Activated CD4-positive, alpha-beta T cell treated with anti-CD3 and anti-CD28 coated beads, Interleukin-2, amount 10 ng/mL, durations not matched to agents 24 days and 14 days (primary cell): ENCODE measurements at places on chromosomes 5 and 9. TPM values are rescaled to one million over a fixed set of nuclear protein-coding genes. Genes with fewer than 3 reads are reported as not detected.

DNA sequence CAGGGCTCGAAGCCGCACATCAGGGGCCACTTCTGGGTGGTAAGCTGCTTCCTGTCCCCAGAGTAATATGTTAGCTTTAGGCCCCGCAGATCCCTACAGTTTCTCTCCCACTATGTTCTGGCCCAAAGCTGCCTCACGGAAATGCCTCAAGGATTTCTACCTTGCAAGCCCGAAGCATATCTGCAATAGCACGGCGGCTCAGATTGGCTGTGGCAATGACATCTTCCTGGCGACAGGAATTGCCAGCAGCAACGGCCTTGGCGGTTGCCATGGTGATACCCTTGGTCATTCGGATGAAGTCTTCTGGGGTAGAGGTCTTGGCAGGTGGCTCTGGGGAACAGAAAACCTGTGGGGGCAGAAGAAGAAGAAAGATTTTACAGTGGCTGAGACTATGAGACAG is 10.3 kb upstream of the TPM2 start:
- DNase-seq = no peak
- H3K36me3 ChIP-seq = peaks cover 45% of the 10 kb centered on the region
- H3K27me3 ChIP-seq = no peaks in the 10 kb centered on the region
- H3K4me1 ChIP-seq = peaks cover 2% of the 10 kb centered on the region
- no peak overlapping the region for H3K4me3 ChIP-seq

Gene RPP25L
- 34.8 and 36.1 TPM in 2 replicates for total RNA-seq

Gene TAF11L5
- total RNA-seq = not detected in 2 replicates

GRCh38 chr9:105468875-105469274 is 21.0 kb downstream of the FSD1L start:
- H3K4me1 ChIP-seq = no peaks in the 10 kb centered on the region
- H3K27ac ChIP-seq = no peak overlapping the region
- H3K4me3 ChIP-seq = no peak overlapping the region
- peaks cover 18% of the 10 kb centered on the region for H3K36me3 ChIP-seq

DNA sequence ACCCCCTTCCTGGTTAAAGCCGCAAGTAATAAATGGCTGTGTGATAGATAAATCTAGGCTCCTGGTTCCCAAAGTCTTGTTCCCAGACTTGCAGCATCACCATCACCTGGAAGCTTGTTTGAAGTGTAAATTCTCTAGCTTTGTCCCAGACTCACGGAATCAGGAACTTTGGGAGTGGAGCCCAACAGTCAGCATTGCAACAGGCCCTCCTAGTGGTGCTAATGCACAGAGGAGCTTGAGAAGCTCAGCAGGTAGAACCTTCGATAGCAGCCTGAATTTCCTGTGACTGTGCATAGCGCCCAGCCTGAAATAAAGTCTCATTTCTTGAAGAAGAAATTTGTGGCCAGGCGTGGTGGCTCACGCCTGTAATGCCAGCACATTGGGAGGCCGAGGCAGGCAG is 30.3 kb upstream of the MELK start:
- H3K36me3 ChIP-seq = no peaks in the 10 kb centered on the region
- DNase-seq = no peak
- H3K27me3 ChIP-seq = no peaks in the 10 kb centered on the region
- H3K4me3 ChIP-seq = no peak overlapping the region
- H3K27ac ChIP-seq = no peak overlapping the region

DNA sequence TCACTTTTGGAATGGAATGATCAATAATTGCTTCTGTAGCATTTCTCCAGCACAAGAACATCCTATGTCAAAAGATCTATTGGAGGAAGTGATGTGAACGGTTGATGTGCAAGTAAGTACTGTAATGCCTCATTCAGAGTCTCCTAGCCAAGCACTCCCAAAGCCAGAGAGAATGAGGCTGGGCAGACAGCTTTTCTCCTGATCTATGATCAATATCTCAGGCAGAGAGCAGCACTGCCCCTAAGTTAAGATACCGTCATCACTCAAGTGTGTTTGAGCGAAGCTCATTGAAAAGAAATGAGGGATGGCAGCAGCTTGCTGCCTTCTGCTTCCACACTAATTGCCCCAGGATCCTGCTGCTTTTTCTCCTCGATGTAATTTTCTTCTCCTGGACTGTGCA is 324.1 kb upstream of the GRAMD2B start:
- no peak overlapping the region for H3K4me3 ChIP-seq
- no peak overlapping the region for H3K27ac ChIP-seq
- no peaks in the 10 kb centered on the region for H3K27me3 ChIP-seq
- no peak for DNase-seq
- H3K36me3 ChIP-seq = no peaks in the 10 kb centered on the region

Gene SLC1A1
- 0.17 TPM in 1 of 2 replicates, not detected in the other for total RNA-seq

DNA sequence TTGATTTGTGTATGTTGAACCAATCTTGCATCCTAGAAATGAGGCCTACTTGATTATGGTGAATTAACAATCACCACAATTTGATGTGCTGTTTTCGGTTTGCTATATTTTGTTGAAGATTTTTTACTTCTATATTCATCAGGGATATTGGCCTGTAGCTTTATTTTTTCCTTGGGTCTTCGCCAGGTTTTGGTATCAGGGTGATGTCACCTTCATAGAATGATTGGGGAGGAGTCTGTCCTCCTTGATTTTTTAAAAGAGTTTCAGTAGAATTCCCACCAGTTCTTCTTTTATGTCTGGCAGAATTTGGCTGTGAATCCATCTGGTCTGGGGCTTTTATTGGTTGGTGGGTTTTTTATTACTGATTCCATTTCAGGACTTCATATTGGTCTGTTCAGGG is 115.2 kb downstream of the CPLANE1 start:
- H3K36me3 ChIP-seq = peaks cover 46% of the 10 kb centered on the region
- H3K27me3 ChIP-seq = no peaks in the 10 kb centered on the region
- no peak for DNase-seq
- H3K27ac ChIP-seq = no peak overlapping the region
- no peak overlapping the region for H3K4me3 ChIP-seq
- H3K4me1 ChIP-seq = no peaks in the 10 kb centered on the region

- peaks cover 6% of the 10 kb centered on the region for H3K27me3 ChIP-seq
- DNase-seq = no peak
- no peaks in the 10 kb centered on the region for H3K36me3 ChIP-seq
These were observed 31.9 kb downstream of the THBS4 start for GRCh38 chr5:80067016-80067415.

- no peaks in the 10 kb centered on the region for H3K36me3 ChIP-seq
- no peak overlapping the region for H3K27ac ChIP-seq
- no peaks in the 10 kb centered on the region for H3K27me3 ChIP-seq
- no peaks in the 10 kb centered on the region for H3K4me1 ChIP-seq
- H3K4me3 ChIP-seq = no peak overlapping the region
These were observed 283.4 kb upstream of the GRAMD2B start for GRCh38 chr5:126139773-126140172.

Gene SLC28A3
- total RNA-seq = 0.44 and 0.54 TPM in 2 replicates

- H3K27ac ChIP-seq = no peak overlapping the region
- DNase-seq = no peak
- no peak overlapping the region for H3K4me3 ChIP-seq
- no peaks in the 10 kb centered on the region for H3K36me3 ChIP-seq
- H3K4me1 ChIP-seq = no peaks in the 10 kb centered on the region
These were observed 533.1 kb downstream of the NTRK2 start for GRCh38 chr9:85202596-85202995.

- no peaks in the 10 kb centered on the region for H3K27me3 ChIP-seq
- no peak for DNase-seq
- H3K27ac ChIP-seq = no peak overlapping the region
These were observed 580.5 kb upstream of the SGCD start for GRCh38 chr5:155746367-155747038.

DNA sequence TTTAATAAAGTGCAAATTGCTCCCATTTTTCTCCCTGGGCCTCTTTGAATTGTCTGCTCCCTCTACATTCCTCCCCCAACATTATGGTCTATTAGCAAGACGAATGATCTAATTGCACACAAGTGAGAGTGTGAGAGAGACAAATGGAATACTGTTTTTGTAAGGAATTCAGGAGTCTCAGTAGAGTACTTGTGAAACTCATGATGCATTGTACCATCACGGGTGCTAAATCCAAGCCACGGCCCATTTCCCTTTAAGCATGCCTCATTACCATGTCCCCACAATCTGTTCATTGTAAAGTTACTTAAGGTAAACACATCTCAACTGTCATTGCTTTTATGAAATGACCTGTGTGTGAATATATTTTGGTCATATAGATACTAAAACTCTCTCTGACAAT is 62.8 kb downstream of the CD180 start:
- H3K4me1 ChIP-seq = no peaks in the 10 kb centered on the region
- H3K27me3 ChIP-seq = no peaks in the 10 kb centered on the region
- no peak overlapping the region for H3K27ac ChIP-seq
- peaks cover 41% of the 10 kb centered on the region for H3K36me3 ChIP-seq
- no peak for DNase-seq
- no peak overlapping the region for H3K4me3 ChIP-seq

Gene ASPN
- total RNA-seq = not detected in 2 replicates

DNA sequence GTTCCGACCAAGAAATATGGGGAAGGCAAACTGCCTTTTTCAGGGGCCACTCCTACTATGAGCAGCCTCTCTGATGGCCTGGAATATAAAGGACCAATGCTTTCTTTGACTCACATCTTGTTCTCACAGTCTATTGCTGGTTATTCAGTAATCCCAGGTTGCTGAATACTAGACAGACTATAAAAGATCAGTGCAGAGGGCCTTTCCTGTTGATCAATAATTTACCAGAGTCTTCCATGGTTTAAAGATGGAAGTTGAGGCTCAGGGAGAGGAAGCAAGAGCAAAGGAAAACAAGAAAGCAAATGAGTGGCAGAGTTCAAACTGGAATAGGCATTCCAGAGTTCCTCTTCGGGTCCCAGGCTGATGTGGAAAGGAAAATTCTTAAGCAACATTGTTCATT is 62.9 kb downstream of the FBXO38 start:
- H3K36me3 ChIP-seq = peaks cover 8% of the 10 kb centered on the region
- peak; percentile 40 for DNase-seq
- no peaks in the 10 kb centered on the region for H3K27me3 ChIP-seq
- no peaks in the 10 kb centered on the region for H3K4me1 ChIP-seq

Gene CCDC152
- total RNA-seq = 6.6 and 6.9 TPM in 2 replicates

GRCh38 chr5:164561933-164562872 is 1056.8 kb downstream of the MAT2B start:
- H3K4me3 ChIP-seq = no peak overlapping the region
- H3K27me3 ChIP-seq = no peaks in the 10 kb centered on the region
- H3K4me1 ChIP-seq = no peaks in the 10 kb centered on the region
- H3K27ac ChIP-seq = no peak overlapping the region
- no peaks in the 10 kb centered on the region for H3K36me3 ChIP-seq
- DNase-seq = no peak

GRCh38 chr5:151214614-151215545 is 9.0 kb downstream of the CCDC69 start:
- peak; percentile 80 for DNase-seq
- H3K27me3 ChIP-seq = no peaks in the 10 kb centered on the region
- H3K36me3 ChIP-seq = peaks cover 49% of the 10 kb centered on the region
- peaks cover 72% of the 10 kb centered on the region for H3K4me1 ChIP-seq

- no peaks in the 10 kb centered on the region for H3K36me3 ChIP-seq
- DNase-seq = no peak
- no peaks in the 10 kb centered on the region for H3K4me1 ChIP-seq
- H3K27ac ChIP-seq = no peak overlapping the region
- H3K27me3 ChIP-seq = peaks cover 3% of the 10 kb centered on the region
These were observed 39.1 kb downstream of the SH3RF2 start for GRCh38 chr5:145975361-145976066.

Gene SHB
- total RNA-seq = 1.6 and 2.1 TPM in 2 replicates

DNA sequence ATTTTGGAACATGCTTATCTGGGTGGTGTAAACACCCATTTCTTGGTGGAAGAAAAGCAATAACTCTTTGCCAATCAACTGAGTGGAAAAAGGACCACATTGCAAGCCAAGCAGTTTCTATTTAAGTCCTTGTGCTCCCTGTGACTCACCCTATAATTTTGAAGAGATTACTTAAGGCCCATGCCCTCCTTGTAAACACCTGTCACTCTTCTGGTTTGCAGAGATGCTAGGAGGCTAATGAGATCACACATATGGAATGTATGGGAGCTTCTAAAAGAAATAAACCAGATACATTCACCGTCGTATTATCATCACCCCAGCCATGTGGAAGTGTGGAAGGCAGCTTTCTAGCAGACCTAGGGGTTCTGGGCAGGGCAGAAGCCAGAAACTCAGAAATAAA is 337.1 kb downstream of the GADD45G start:
- no peak overlapping the region for H3K4me3 ChIP-seq
- H3K27ac ChIP-seq = peak overlapping the region; percentile 0
- H3K4me1 ChIP-seq = peaks cover 12% of the 10 kb centered on the region
- peaks cover 28% of the 10 kb centered on the region for H3K27me3 ChIP-seq
